Prostate gland (tissue), 2 donors: ENCODE measurements at places on chromosomes 1 and 21.

- DNase-seq = no peak
These were observed 43.9 kb upstream of the ITPKB start for GRCh38 chr1:226782845-226783601.

- no peak for DNase-seq
These were observed 61.5 kb upstream of the WLS start for GRCh38 chr1:68293609-68294366.

- DNase-seq = no peak
These were observed 8.1 kb downstream of the MIS18A start for GRCh38 chr21:32270748-32271147.

DNA sequence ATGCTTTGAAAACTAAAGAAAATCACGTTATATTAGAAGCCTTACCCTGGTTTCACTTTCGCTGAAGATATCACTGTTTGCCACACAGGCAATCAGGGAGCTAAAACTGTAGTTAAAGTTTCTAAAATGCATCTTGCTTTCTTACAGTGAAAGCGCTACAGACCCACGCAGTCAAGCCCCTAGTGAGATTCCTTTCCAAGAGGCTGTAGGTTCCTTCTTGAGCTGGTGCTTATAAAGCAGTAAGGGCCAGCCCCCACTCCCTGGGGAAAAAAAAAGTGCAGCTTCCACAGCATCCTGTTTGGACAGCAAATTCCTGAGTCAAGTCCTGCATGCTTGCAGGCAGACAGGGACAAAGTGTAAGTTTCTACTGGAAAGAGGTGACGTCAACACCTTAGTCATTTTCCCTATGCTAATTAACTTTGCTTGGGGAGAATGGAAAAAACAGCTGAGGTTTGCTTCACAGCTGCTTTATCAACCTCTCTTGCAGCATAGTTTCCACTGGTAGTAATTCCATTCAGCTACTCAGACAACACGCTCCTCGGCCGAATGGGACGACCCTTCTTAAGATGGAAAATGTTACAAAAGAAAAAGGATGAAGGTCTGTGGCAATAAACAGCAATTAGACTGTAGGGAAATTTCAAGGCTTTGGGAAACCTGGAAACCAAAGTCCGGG is 14.7 kb upstream of the KCNE1 start:
- peak; percentile 69 for DNase-seq

DNA sequence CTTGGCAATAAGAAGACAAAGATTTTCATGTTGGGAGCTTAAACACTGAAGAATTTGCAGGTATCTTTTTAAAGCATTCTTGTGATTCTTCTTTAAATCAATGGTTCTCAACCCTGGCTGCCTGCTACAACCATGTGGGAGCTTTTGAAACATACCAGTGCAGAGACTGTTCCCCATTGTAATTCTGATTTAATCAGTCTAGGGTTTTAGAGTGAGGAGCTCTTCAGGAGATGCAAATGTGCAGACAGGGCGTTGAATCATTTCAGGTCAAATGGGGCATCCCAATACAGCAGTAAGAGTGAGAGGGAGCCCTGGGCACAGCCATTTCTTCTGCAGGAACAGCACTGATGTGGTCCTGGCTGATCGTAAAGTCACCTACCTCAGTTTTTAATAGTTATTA is 24.3 kb downstream of the KCNJ6 start:
- no peak for DNase-seq

GRCh38 chr21:25790122-25790877 is 55.5 kb downstream of the GABPA start:
- no peak for DNase-seq

DNA sequence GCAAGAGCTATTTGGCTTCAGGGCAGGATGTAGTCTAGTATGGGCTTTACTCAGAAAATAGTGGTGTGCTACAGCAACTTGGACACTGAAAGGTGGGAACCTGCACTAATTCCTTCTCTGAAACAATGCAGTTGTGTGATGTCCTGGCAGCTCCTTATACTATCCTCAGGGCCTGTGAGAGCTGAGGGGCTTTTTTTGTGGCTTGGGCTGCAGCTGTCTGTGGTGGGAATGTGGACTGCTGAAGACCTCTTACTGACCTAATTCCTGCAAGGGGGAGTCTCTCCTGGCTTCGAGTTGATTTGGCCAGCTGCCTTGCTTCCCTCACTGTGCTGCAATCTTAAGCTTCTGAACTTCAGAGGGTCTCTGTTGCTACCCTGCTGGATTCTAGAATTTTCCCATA is 22.3 kb upstream of the CHODL start:
- DNase-seq = no peak

DNA sequence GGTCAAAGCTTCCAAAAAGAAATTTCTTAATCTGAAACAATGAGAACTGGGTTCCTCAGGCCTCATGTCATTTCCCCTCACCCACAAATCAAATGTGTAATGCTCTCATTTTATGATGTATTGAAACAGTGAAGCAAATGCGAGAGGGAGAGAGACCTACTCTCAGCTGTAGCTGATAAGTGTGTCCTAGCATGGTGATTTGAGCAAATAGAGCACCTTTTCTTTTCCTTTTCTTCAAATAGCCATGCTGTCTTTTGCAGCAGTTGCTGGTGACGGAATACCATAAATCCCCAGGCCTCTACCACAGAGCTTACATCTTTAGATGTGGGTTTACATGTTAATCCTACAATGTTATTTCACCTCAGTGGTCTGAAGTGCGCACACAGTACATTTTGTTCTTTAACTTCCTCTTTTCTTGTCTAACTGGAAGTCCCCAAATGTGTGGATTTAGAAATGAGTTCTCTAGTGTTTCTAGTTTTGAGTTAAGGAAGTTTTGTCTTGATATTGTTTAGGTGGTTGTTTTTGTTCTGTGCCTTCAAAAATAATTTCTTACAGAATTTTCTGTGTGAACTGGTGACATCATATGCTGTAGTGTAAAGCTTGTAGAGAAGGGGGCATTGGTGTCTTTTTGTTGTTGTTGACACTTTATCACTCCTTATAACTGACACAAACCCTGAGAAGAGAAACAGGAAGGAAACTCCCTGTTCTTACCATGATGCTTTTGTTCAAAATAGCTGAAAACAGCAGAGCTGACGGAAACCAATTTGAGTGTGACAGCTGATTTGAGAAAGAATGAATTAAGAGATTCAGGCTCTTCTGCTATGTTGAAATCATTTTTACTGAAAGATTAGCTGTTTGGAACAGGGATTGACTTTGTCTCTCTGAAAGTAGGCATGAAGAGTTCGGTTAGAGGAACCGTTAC is 12.2 kb downstream of the SMAP2 start:
- no peak for DNase-seq

DNA sequence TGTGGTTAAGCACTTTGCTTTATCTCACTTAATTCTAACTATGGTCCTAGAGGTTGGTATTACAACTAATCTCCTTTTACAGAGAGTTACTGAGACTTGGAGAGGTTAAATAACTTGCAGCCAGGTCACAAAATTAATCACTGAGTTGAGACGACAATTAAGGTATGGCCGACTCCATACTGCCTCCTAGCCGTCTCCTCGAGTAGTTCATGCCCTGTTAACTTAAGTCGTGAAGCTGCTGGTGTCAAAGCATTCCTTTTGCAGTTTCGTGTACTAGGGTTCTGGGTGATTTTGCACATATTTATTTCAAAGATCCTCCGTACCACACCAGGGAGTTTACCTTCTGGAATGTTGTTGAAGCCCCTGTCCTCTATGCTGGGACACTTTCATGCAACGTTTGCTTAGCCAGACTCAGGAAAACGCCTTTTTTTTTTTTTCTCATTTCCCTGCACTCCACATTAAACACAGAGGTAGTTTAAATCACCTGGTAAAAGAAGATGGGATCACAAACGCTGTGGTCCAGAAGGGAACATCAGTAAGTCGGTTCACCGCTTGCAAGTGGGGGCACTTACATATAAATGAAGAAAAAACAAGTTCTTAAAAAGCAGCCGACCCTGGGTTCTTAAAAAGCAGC is 570 bp upstream of the NEK7 start:
- DNase-seq = peak; percentile 54

DNA sequence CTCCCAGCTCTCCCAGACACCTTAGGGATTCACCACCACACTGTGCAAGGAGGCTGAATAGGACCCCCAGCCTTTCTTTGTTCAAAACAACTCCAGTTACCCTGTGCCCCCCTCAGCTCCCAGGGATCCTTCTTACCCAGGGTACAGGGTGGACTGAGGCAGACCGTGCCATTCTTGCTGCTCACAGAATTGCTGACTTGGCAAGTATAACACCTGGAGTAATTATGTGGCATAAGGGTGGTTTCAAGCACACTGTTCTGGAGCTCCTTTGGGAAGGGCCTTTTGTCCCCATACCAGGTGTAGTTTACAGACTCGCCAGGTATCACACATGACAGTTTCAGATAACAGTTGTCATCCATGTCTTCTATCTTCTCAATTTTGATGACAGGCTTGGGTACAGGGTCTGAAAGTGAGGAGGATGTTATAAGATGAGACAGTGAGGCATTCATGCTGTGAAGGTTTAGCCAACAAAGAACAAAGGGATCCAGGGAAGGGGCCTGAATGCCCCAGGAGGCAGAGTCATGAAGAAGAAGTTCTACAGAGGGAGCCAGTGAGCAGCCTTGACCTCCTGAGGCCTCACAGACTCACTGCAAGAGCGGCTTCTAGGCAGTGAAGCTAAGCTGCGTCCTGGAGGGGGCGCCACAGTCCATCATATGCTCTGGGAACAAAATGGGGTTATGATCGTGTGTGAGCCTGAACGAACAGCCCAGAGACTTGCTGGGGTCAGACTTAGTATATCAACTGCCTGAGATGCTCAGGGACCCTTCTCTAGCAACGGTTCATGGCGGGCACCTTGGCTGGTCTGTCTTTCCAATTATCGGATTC is 30.3 kb downstream of the CD48 start:
- DNase-seq = no peak

- DNase-seq = no peak
These were observed 34.5 kb downstream of the MAN1C1 start for GRCh38 chr1:25651036-25651640.

- no peak for DNase-seq
These were observed 2.6 kb upstream of the TMEM240 start for GRCh38 chr1:1542766-1543705.

GRCh38 chr1:184287001-184287400 is 99.8 kb upstream of the C1orf21 start:
- no peak for DNase-seq

- no peak for DNase-seq
These were observed 5.5 kb downstream of the LCE1B start for GRCh38 chr1:152817309-152817708.

GRCh38 chr1:229907884-229908638 is 159.0 kb upstream of the GALNT2 start:
- DNase-seq = no peak

GRCh38 chr1:233704170-233704897 is 90.4 kb downstream of the KCNK1 start:
- no peak for DNase-seq

DNA sequence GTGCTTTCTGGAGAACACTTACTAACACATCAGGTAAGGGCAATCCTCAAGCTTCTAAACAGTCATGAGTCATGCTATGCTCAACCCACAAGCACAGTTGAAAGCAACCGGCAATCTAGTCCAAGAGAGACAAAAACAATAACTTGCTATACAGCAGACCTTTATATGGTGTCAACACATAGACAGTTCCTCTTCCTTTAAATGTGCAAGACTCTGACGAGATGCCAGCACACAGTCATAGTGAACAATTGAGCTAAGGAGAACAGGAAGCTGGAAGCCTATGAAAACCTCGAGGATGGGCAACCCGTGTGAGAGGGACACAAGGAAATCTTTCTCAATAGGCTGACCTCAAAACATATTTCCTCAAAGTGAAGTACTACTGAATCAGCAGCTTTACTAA is 5.3 kb downstream of the ADIPOR1 start:
- DNase-seq = no peak

- DNase-seq = no peak
These were observed 181.2 kb downstream of the BRINP3 start for GRCh38 chr1:190296453-190296852.

DNA sequence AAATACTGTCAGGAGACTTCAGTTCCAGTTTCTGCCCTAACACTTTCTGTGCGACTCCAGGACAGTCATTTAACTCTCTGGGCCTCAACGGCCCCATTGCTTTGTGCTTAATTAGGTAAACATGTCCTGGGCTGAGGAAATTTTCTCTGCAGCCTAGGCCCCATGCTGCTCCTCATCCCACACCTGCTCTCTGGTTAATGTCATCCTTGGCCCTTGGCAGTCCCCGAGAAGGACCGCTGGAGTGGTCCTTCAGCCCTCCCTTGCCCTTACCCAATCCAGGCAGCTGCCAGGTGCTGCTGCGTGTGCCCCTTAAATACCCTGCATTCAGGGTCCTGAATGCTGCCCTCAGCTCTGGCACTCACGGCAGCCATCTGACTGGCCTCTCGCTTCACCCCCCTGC is 18.7 kb downstream of the UBL4B start:
- no peak for DNase-seq

DNA sequence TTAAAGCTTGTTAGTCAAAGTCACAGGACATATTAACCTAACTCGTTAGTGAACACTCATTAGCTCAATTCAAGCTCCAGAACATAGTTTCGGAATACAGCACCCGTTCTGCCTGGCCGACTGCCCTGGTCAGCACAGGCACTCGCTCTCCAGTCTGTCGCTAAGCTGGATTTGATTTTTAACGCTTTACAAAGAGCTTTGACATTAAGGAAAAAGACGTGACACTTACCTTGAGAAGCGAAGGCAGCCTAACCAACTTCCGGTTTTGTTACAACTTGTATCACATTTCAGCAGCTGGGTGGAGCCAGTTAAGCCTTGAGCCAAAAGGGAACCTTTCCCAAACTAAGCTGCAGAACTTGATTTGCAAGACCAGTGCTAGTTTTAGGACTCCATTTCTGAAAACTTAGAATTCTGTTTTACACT is at the start of gene FRRS1:
FRRS1 (minus strand) TSS at position 258 of the 423 bp plus-strand sequence. CDS start 17,867 bp downstream, outside the sequence.
- DNase-seq = peak; percentile 83

DNA sequence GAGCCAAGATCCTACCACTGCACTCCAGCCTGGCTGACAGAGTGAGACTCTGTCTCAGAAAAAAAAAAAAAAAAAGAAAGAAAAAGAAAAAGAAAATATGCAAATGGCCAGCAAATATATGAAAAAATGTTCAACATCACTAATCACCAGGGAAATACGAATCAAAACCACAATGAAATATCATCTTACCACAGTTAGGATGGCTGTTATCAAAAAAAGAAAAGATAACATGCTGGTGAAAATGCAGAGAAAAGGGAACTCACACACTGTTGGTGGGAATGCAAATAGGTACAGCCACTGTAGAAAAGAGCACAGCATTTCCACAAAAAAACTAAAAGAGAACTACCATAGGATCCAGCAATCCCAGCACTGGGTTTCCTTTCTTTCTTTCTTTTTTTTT is 477.5 kb downstream of the SMYD3 start:
- DNase-seq = no peak

- no peak for DNase-seq
These were observed 70.6 kb downstream of the RGS2 start for GRCh38 chr1:192879406-192879805.

- DNase-seq = no peak
These were observed 14.7 kb upstream of the MYOM3 start for GRCh38 chr1:24126672-24127023.

DNA sequence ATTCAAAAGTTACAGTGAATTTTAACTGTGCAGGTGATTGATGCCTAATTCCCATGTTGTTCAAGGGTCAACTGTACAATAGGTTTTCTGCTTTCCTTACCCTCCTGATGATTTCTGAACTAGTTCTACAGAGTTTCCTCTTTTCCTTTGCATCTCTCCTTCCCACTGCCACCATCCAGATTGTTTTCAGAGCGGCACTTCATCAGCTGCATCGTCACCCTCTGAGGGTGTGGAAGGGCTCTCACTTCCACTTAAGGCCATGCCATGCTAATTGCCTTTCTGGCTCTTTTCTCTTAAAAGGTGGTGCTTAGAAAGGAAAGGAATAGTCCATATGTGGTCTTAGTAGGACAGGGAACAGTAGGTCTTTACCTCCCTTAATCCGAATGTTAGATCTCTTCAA is 39.1 kb downstream of the DISC1 start:
- no peak for DNase-seq

GRCh38 chr1:88063605-88064004 is 620.5 kb upstream of the PKN2 start:
- DNase-seq = no peak
